ENCODE measurements at places on chromosomes 5 and 9.

DNA sequence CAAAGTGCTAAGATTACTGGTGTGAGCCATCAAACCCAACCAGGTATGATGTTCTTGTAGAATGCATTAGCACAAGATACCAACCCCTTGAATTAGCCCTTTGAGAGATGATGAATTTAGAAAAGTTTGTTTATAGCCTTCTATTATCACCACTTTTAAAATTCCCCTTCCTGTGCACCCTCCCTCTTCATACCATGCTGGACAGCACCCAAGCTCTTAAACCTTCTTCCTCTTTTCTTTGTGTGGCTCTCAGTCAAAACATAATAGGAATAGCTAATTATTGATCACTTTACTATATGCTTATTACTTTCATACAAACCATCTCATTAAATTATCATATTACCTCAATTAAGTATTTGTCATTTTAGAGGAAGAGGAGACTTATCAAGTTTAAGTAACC, 87.6 kb upstream of the TMED7 start:
- no peak for DNase-seq

GRCh38 chr5:69494452-69494851, 1.9 kb downstream of the OCLN start:
- DNase-seq, result no peak

DNA sequence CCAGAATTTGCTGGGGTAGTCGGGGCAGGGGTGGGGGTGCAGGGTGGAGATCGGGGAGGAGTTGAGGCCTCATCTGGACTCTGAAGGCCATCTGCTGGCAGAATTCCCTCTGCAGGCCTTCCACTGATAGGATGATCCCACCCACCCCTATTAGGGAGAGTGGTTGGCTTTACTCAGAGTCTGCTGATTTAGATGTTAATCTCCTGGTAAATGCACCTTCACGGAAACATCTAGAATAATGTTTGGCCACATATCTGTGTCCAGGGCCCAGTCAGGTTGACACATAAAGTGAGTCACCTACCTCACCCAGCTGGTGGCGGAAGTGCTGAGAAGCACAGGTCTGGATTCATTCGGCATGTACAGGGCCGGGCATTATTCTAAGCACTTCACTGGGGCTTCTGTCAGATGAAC, 50.0 kb downstream of the DAPK1 start:
- no peak for DNase-seq

GRCh38 chr9:73573235-73573634, 421.6 kb downstream of the ANXA1 start:
- no peak for DNase-seq

- no peak for DNase-seq
Measured at GRCh38 chr5:66518753-66519152, 77.4 kb upstream of the MAST4 start.

GRCh38 chr9:131670247-131671132, 69.4 kb downstream of the RAPGEF1 start:
- no peak for DNase-seq

DNA sequence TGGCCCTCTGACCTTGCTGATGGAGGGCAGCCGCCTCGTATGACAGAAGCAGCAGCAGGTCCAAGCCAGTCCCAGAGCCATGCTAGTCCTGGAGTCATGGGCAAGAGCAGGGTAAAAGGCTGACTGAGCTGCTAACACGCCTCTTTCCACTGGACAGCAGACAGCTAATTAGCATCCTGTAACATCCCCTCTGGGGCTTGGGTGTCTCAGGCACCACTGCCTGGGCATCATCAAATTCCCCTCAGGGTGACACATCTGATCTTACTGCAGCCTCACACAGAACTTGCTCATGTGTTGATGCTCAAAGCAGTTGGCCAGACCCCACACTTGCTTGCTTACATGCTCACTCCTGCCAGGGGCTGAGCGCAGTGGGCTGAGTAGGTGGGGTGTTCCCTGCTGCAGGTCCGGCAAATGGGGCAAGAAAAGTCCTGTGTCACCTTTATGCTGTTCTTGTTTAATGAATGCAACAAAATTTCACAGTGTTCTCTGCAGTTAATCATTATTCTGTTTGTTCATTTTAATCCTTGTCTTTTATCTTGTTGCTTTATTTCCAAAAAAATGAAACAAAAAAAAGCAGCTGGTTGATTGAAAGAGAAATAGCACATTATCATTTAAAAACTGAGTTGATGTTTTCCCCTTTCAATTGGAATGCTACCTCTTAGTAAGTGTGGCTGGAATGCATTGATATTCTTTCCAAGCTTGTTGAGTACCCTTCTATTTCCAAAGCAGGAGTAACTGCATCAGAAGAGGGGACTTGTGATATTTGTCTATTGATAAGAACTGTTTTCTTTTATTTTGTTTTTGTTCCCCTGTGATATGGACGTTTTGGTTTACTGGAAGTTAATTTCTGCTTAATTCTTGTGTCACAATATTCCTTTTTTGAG, 254.1 kb downstream of the CDH18 start:
- no peak for DNase-seq

GRCh38 chr5:161745392-161745791, 59.9 kb downstream of the GABRA6 start:
- no peak for DNase-seq

Data from stimulated activated CD8-positive, alpha-beta memory T cell treated with anti-CD3 and anti-CD28 coated beads, Interleukin-12 subunit alpha, Interleukin-12 subunit beta, amount 100 ng/mL, for 4 hours (primary cell).